ENCODE measurements at places on chromosomes 7 and 10.

- ATAC-seq = no peak
Observed at GRCh38 chr10:18658271-18659124, 733 bp upstream of the ARL5B start.

- ATAC-seq = no peak
Observed at GRCh38 chr10:77628906-77629730, 8.5 kb downstream of the KCNMA1 start.

DNA sequence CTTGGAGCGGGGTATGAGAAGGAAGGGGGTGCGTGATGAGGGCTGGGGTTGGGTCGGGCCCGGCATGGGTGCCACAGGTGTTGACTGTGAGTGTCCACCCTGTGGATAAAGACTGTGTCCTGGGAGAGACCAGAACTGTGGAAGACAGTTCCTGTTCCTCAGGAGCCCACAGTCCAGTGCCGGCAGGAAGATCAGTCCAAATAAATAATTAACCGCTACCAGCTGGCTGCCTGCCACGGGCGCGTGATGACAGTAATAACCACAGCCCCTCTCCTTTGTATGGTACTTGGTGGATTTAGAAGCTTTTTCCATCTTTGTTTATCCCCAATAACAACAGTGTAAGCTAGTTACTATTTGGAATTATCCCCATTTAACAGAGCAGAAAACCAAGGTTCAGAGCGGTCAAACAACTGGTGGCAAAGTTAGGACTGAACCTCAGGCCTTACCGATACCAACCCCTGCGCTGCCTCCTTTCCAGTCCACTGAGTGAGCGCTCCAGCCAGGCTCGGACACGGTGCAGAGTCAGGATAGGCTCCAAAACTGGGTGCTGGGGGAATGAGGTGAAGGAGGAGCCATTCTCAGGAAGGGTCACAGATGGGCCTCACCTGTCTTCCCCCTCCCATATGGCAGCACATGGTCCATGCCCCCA lies 5.1 kb downstream of the ZMIZ1 start:
- ATAC-seq = no peak

DNA sequence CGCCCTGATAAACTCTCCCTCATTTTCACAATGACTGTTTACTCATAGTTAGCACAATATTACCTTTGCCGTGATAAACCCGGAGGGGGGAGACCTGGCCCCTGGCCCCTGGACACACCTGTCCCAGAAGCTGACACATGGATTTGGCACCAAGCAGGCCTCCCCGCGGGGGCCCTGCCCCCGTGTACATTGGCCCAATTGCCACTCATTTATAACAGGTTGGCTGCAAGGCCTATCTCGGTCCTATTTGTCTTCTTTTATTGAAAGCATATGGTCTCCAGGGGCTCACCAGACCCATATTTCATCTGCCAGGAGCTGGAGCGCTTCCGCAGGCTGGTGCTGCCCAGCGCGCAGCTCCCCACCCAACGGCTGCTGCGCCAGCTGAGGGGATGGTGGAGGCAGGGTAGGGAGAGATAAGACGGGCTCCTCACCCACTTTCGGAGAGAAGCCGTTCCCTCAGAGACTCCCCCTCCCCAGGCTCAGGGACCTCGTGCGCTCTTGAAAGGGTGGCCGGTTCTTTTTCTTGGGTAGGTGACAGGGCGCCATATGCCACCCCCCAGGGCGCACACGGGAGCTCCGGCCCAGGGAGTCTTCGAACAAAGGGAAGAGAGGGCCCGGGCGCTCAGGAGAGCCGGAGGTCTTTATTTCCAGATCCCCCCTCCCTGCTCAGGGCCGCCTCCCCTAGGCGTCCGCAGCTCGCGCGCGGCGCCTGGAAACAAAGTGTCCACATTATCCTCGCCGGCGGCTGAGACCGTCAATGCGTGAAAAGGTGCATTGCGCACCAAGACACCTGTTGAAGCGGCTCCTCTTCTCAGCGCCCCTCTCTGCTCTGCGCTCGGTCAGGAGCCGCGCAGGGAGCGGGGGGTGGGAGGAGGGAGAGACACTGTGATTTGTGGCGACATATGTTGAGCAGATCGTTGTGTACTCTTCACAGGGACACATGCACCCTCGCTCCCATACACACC lies 4.3 kb upstream of the NEUROG3 start:
- ATAC-seq = no peak
